ENCODE measurements at places on chromosomes 4 and X. TPM values are rescaled to one million over a fixed set of nuclear protein-coding genes. Genes with fewer than 3 reads are reported as not detected.

PCDH10 gene
- 0.37 TPM for total RNA-seq

TBC1D14 gene
- 46.6 TPM for total RNA-seq

LRCH2 gene
- 0.44 TPM for total RNA-seq

CCDC120 gene
- total RNA-seq: 11.3 TPM

TMEM154 gene
- total RNA-seq: 3.5 TPM

ARX gene
- total RNA-seq: 0.84 TPM

MAGEA12 gene
- not detected for total RNA-seq

GIMD1 gene
- not detected for total RNA-seq

MXRA5 gene
- total RNA-seq: 2.4 TPM

STBD1 gene
- 11.8 TPM for total RNA-seq

PPP4R3C gene
- total RNA-seq: not detected

NUP62CL gene
- total RNA-seq: 3.7 TPM

IL9R gene
- 0.50 TPM for total RNA-seq

TBX22 gene
- not detected for total RNA-seq

ATRX gene
- total RNA-seq: 44.2 TPM

HPGDS gene
- 1.7 TPM for total RNA-seq

SYTL4 gene
- 30.4 TPM for total RNA-seq

RASL11B gene
- not detected for total RNA-seq

VCX3A gene
- not detected for total RNA-seq

GABRE gene
- 11.9 TPM for total RNA-seq

TMPRSS11D gene
- not detected for total RNA-seq

NAP1L2 gene
- total RNA-seq: 1.8 TPM

SCD5 gene
- total RNA-seq: 2.8 TPM

HOPX gene
- total RNA-seq: 1.5 TPM
